ENCODE measurements at places on chromosomes 6 and 20.
A peak's percentile ranks its signal among the peaks of the same experiment; 100 is the strongest.

DNA sequence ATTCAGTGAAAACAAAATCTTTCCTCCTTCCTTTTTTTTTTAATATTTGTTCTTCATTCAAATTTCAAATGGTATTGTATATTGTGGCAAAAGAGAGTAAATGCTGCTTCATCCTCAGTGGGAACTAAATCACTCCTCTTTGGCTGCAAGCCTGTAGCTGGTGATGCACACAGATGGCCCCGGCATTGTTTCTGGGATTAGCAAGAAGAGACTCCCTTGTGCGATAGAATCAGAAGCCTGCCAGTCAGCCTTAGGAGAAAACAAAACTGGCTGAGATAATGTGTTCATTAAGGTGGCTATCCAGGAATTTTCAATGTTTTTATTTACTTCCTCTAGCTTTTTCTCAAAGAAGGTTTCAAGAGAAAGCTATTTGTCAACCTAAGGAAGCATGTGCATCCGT is 20.7 kb upstream of the ELOVL2 start:
- DNase-seq: no peak

GRCh38 chr20:59010995-59011873 is 4.2 kb upstream of the CTSZ start:
- no peak for DNase-seq

GRCh38 chr6:52671676-52672075 is 763 bp downstream of the TMEM14A start:
- no peak for DNase-seq

GRCh38 chr6:40550202-40551101 is 36.7 kb downstream of the LRFN2 start:
- peak; percentile 51 for DNase-seq

GRCh38 chr6:119112812-119113530 is 34.5 kb upstream of the FAM184A start:
- no peak for DNase-seq

DNA sequence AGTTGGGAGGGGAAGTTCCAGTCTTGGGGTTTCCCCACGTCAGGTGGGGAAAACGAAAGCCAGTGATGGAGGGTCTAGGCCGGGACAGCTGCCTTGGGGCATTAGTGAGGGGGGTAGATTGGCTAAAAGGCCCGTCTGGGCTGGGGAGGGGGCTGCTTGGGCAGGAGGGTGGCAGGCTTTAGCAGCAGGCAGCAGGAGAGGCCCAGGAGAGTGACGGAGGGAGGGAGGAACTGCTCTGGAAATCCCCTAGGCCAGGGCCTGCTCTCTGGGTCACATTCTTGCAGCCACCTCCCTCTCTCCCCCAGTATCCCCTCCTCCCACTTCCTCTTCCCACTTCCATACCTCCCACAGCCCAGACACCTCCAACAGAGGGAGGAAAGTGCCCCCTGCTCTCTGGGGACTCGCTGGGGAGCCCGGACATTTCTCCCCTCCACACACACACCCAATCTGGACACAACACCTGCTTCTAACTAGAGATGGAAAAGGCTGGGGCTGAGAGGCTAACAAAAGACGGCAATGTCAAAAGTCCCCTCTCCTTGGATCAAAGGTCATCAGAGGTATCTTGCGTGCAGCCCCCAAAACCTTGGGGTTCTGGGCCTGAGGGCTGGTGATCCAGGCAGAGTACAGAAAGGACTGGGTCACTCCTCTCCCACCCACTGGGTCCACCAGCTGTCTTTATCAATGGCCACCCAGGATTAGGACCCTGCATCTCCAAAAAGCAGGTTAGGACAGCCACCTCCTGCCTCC is 1.8 kb downstream of the NFKBIE start:
- DNase-seq: no peak

GRCh38 chr6:125835221-125835744 is 44.5 kb downstream of the NCOA7 start:
- no peak for DNase-seq

GRCh38 chr6:113184736-113185135 is 672.4 kb upstream of the MARCKS start:
- no peak for DNase-seq

DNA sequence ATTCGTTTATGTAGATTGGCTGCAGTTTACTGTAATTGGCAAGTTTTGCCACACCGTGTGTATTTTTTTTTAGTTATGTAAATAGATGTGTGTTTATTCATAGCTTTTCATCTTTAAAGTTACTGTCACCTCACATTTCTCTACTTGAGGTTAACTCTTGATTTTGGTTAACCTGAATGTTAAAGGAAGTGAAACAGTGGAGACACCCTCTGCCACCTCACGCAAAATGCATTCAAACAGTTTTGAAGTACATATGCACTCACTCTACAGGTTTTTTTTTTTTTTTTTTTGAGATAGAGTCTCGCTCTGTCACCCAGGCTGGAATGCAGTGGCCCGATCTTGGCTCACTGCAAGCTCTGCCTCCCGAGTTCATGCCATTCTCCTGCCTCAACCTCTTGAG is 17.7 kb downstream of the OR2A4 start:
- DNase-seq: no peak

DNA sequence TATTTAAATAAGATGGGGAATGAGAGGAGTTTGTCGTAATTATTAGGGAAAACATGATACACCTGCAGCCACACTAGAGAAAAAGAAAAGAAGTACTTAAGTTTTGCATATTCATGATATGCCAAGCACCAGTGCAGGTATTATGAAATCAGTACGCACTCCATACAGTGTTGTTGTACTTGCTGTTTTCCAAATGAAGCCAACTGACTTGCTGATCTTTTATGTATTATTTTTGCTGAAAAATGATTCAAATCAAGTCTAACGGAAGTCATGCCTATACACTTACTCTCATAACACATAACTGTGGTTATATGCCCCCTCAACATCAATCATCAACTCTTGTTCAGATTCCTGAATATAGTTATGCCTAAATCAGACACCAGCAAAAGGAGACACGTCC is 584.9 kb upstream of the EYS start:
- DNase-seq: no peak

DNA sequence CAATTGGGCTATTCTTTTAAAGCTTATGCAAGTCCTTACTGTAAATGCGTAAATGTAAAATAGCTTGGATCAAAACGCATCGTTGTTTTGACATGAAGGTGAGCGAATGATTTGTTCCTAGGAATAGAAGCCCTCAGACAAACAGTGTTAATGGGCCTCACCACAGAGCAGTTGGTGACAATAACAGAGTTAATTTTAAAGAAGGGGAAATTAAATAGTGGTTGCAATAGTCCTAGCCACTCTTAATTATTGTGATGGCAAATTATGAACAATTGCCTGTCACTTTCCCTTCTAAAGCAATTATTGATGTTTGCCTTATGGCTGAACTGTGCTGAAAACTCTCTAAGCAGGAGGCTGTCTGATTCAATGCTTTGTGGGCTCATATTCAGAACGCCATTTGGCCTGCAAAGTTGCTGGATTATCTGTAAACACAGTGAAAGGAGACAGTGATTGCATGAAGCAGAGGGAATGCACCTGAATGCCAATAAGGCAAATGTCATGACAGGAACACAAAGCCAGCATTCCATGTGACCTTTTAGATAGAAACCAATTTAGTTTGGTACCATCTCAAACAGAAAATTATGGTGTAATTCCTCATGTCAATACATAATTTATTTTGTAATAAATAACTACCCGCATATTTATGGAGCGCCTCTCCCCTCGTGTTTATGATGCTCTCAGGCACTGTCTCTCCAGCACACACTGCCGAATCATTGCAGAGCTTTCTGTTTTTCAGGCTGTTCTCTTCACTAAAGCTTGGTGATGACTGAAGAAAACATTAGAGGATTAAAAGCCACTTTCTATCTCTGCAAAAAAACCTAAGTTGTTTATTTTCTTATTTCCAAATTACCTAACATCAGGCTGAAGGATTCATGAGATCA is 387.5 kb downstream of the HACE1 start:
- DNase-seq: no peak

- no peak for DNase-seq
These were observed 122.2 kb upstream of the TNFAIP3 start for GRCh38 chr6:137744877-137745276.

DNA sequence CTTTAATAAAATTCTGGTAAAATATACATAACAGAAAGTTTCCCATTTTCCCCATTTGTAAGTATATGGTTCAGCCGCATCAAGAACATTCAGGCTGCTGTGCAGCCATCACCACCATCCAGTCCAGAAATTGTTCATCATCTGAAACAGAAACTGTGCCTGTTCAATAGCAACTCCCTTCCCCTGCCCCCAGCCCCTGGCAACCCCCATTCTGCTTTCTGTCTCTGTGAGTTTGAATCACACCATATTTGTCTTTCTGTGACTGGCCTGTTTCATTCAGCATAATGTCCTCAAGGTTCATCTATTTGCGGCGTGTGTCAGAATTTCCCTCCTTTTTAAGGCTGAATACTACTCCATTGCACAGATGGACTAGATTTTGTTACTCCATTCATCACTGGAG is 19.1 kb downstream of the VSTM2L start:
- no peak for DNase-seq

GRCh38 chr6:24851086-24851485 is 52.4 kb upstream of the ARMH2 start:
- no peak for DNase-seq

- DNase-seq: no peak
These were observed 725.1 kb downstream of the KIF16B start for GRCh38 chr20:15848126-15848525.

- no peak for DNase-seq
These were observed 295.7 kb upstream of the TSHZ2 start for GRCh38 chr20:52676283-52676995.

DNA sequence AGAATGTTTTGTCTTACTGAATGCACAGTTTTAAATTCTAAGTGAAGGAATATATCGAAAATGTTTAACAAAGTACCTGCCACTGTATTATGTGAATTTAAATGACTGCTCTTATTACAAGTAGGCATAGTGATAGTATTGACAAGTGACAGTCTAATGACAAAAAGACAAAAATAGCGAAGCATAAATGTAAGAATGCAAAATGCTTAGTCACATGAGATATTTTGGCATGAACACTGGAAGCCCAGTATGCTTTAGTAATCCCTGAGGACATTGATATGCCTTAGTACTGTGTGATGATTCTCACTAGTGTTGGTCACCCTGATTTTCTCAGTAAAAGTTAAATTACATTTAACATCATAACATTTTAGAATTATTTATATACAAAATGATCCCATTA is 153.5 kb downstream of the EYA4 start:
- DNase-seq: no peak

GRCh38 chr20:58448958-58449357 is 59.9 kb downstream of the VAPB start:
- DNase-seq: no peak

GRCh38 chr6:149249370-149250357 is 67.8 kb upstream of the TAB2 start:
- no peak for DNase-seq

- DNase-seq: no peak
These were observed 35.3 kb downstream of the TFAP2B start for GRCh38 chr6:50853939-50854338.

DNA sequence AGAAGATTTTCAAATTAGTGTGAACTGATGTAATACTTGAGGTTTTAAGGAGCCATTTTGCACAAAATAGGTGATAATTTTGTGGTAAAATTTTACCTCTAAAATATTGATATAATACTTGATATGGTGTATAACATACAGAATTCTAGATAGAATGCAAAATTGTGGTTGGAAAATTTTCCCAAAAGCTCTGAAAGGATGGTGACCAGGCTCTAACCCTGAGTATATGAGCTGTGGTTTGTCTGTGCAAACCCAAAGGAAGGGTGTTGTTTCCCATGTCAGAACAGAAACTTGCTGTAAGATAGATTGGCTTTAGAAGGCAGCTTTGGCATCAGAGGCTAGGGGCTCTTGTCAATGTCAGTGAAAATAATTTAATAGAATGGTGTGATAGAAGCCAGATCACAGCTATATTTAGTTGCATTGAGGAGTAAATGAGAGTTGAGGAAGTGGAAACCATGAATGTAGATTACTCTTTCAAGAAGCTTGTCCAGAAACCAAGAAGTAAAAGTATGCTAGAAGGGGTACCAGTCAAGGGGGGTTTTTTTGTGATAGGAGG is 257.7 kb downstream of the FARS2 start:
- DNase-seq: no peak

- DNase-seq: no peak
These were observed 2.0 kb upstream of the TAF4 start for GRCh38 chr20:62067547-62068260.

- DNase-seq: no peak
These were observed 480.5 kb upstream of the HTR1E start for GRCh38 chr6:86456821-86457220.

GRCh38 chr20:1376408-1377270 is 16.2 kb downstream of the FKBP1A start:
- no peak for DNase-seq

DNA sequence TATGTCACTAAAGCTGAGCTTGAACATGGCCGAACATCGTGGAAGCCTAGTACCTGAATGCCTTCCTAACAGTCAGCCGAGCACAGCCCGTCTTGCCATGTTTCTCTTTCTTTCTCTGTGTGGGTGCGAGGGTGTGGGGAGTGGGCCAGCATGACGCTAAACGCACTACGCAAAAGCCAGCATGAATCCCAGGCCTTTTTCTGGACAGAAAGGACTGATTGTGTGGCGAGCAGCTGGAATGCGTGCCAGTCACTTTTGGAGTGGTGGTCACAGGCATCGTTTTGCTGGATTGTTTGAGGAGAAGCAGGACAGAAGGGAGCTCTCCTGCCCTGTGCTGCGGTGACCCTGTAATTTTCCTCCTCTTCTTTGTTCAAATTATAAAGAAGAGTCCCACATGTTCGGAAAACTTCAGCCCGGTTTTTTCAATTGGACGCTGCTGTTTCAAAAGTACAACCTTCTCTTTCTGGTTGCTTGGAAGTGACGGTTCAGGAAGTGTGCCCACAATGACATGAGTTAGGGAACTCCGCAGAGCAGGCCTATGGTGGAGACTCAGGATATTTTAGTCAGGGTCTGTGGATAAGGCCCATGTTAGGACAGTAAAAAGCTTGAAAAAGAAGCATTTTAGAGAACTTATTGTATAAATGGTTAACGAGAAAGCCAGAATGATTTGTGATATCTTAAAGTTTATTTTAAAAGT is 54.3 kb downstream of the PDE7B start:
- DNase-seq: no peak

DNA sequence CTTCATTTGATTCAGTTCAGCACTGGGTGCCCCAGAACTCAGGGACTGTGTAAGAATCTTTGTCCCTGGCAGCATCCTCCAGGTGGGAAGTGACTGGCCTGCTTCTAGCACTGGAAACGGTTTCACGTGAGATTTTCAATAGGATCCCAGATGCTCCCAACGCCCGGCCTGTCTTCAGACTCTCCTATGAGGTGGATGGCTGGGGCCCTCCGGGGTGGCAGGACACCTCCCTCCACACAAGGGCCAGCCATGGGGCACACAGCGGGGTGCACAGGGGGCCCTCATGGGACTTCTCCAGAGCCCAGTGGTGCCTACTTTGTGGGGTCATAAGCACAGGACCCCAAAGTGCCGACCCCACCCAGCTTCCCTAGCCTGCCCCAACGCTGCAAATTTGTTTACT is 72.8 kb downstream of the SMOC2 start:
- DNase-seq: no peak
